T-helper 1 cell (primary cell): ENCODE measurements at places on chromosomes 7 and 10.

DNA sequence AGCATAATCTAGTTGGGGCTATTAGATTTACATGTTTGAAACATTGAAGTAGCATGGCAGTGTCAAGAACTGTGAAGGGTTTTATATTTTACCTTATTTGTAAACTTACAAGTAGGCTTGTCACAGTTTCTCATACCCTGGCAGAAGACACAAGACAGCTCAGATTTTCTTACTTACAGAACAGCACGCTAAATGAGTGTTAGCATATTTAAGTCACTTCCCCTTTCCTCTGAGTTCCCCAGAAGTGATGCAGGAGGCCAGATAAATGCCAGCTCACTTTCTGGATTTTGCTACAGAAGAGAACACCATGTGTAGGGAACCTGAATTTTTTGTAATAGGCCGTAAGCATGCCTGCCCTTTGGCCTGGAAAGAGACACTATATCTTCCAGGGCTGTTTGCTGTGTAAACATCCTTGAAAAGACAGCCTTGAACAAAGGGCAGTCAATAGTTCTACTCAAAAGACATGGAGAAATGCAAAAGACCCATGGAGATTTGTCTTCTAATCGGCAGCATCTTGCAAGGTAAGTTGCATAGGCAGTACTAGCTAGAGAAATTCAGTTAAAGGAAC is 279.1 kb downstream of the PHF14 start:
- DNase-seq = no peak

DNA sequence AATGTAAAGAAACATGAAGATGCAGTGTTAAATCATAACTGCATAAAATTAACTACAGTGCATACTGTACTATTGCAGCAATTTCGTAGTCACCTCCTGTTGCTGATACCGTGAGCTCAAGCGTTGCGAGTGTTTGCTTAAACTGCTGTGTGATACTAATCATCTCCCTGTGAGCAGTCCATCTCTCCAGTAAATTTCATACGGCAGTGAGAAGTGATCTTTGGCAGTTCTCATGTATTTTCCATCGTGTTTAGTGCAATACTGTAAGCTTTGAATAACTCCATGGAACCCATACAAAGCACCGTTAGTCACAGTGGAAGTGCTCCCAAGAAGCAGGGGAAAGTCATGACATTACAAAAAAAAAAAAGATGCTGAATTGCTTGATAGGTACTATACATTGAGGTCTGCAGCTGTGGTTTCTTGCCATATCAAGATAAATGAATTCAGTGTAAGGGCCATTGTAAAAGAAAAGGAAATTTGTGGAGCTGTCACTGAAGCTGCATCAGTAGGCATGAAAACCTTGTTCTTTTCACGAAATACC is 360.4 kb downstream of the EXOC4 start:
- no peak for DNase-seq

GRCh38 chr7:92766461-92767003 is 69.8 kb downstream of the CDK6 start:
- DNase-seq = no peak

- no peak for DNase-seq
Observed at GRCh38 chr7:47401611-47402570, 180.0 kb downstream of the TNS3 start.

- DNase-seq = no peak
Observed at GRCh38 chr10:14751014-14751896, 23.4 kb downstream of the FAM107B start.

- no peak for DNase-seq
Observed at GRCh38 chr10:51313773-51314478, 239.6 kb downstream of the PRKG1 start.

GRCh38 chr7:77235276-77235675 is 35.7 kb upstream of the FGL2 start:
- DNase-seq = no peak

DNA sequence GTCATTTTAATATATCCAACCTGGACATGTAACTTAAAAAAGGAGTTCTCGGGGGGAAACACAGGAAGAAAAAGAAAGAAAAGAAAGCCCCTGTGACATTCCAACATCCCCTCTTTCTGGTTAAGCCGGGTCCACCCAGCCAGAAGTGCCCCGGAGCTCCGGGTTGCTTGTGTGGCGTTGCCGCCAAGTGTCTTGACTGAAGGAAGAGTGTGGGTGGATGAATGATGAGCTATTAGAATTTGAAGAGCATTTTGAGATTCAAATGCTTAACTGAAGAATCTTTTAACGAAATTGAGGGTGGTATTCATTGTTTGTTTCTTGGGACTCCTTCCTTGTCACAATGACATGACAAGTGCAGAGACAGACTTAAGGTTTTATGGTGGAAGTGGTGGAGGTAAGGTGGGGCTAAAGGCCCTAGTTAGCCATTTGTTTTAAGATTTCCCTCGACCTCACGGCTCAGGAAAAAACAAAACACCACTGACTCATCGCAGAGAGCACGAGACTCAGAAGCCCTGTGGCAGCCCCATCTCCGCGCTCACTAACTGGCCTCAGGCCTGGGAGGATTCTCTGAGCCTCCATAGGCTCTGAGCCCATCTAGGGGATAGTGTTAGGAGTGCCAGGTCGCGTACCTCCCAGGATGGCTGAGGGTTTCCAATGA is 1.8 kb upstream of the GLI3 start:
- DNase-seq = no peak

- no peak for DNase-seq
Observed at GRCh38 chr7:82384779-82385178, 58.8 kb downstream of the CACNA2D1 start.

GRCh38 chr10:17009212-17009700 is 120.4 kb downstream of the CUBN start:
- no peak for DNase-seq

- no peak for DNase-seq
Observed at GRCh38 chr7:12979181-12979580, 291.7 kb downstream of the ARL4A start.

DNA sequence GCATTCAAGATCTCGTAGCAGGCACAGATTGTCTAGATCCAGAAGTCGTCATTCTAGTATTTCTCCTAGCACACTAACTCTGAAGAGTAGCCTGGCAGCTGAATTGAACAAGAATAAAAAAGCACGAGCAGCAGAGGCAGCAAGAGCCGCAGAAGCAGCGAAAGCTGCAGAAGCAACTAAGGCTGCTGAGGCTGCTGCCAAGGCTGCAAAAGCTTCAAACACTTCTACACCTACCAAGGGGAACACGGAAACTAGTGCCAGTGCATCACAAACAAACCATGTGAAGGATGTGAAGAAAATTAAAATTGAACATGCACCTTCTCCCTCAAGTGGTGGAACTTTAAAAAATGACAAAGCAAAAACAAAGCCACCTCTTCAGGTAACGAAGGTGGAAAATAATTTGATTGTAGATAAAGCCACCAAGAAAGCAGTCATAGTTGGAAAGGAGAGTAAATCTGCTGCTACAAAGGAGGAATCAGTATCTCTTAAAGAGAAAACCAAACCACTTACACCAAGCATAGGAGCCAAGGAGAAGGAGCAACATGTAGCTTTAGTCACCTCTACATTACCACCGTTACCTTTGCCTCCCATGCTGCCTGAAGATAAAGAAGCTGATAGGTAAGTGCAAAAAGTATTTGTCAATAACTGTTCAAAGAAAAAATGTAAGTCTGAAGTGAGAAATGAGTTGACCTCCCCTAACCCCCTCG is 37.7 kb downstream of the CDK13 start:
- DNase-seq = peak; percentile 4

DNA sequence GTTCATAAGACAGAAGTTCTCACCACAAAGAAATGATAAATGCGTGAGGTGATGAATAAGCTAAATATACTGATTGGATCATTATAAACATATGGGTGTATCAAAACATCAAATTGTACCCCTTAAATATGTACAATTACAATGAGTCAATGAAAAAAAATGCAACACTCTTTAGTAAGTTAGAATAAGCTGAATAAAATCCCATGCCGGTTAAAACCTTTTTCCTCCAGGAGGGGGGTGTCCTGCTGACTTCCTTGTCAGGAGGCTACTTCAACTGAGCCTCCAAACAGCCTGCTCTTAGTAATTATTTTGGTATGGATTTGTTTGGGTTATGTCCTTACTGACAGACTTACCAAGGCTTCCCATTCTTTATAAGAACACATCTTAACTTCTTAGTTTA is 649.1 kb downstream of the INHBA start:
- DNase-seq = no peak

GRCh38 chr10:108632144-108632543 is 1291.2 kb downstream of the XPNPEP1 start:
- no peak for DNase-seq
